Activated CD4-positive, alpha-beta T cell treated with anti-CD3 and anti-CD28 coated beads, Interleukin-10, Interleukin-2, amounts not matched to agents 100 ng/mL and 50 ng/mL, durations not matched to agents 16 hours and 8 hours (primary cell): ENCODE measurements at places on chromosomes 7 and 10.

DNA sequence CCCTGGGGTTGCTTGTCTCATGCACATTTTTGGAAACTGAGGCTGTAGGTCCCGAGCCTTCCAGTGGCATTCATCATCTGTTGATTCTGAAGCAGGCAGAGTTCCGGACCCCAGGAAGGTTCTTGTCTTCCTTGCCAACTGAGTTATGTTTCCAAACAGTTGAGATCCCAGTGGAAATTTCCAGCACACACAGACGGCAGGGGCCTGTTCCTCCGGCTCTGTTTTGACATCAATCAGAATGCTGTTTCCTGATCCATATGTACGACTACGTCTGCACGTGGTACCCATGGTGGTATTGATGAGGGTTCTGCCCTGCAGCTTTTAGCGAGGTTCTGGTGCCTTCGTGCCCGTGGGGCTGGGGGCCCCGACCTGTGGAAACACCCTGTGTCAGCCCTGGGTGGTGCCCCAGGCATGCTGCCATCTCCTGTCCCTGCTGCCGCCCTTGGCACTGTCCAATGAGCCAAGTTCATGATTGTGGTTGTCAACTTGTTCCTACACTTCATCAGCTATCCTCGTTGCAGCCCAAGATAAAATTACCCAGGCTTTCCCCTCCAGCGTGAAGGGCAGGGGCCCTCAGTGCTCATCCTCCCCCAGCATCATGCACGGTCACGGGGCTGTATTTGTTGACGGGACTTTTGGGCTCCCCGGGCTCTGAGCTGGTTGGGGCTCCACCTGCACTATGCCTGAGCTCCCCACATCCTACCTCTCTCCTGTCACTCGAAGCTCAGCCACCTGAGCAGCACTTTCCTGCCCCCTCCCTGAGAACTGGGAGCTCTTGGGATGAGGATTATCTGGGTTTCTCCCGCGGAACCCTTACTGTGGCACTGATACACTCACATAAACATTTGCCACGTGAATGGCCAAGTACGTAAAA is 7.8 kb upstream of the DPYSL4 start:
- DNase-seq = no peak

DNA sequence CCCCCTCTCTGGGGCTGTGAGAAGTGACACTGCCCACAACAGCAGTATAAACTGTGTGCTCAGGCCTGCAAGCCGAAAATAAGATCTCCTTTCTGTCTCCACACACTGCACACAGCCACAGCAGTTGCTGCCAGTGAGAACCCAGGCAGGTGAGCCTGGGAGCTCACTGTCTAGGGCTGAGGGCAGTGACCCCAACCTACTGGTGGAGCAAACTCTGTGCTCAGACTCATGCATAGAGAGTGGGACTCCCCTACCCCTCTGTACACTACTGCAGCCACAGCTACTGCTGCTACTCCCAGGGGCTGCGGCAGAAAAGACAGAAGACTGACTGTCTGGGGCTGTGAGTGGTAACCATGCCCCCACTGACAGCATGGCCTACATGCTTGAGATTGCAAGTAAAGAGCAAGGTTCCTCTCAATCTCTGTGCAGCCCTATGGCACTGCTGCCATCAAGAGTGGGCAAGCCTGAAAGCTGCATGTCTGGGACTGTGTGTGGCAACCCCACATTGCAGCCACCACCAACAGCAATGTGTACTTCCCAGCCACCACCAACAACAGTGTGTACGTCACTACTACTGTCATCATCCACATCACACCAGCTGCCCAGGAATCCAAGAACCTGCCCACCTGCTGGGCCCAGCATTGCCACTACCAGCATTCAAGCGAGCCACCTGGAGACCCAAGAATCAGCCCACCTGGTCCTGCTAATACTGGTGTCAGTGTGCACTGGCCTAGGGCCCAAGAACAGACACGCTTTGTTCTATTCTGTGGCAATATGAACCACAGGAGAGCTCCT is 226.1 kb downstream of the XPNPEP1 start:
- no peak for DNase-seq

DNA sequence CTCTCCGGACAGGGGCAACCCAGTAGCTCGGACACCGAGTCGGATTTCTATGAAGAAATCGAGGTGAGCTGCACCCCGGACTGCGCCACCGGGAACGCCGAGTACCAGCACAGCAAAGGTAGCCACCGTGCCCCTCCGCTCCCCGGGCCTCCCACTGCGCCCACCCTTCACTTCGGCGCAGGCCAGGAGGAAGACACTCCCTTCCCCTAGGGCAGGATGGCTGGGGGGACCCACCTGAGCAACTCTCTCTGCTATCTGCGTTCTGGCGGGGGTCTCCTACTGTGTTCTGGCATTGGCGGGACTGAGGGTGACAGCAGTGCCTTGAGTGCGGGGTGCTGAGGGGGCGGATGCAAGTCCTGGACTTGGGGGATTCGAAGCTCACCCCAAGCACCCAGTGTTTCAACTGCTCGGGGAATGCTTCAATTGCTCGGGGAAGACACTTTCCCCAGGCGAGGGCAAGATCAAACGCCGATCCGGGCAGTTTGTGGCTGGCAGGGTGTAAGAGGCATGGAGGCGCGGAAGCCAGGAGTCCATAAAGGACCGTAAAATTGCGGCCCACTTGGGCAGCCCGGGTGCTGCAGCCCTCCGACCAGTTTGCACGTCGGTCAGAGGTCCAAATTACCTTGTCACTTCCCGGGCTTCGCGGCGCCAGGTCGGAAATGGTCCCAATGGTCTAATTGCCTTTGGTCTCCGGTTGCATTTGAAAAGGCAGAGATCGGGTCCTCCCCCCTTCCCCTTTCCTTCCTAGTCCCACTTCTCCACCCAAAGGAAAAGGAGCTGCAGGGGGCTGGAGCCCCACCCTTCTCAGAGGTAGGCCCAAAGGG is 950 bp downstream of the EVX1 start:
- DNase-seq = no peak

DNA sequence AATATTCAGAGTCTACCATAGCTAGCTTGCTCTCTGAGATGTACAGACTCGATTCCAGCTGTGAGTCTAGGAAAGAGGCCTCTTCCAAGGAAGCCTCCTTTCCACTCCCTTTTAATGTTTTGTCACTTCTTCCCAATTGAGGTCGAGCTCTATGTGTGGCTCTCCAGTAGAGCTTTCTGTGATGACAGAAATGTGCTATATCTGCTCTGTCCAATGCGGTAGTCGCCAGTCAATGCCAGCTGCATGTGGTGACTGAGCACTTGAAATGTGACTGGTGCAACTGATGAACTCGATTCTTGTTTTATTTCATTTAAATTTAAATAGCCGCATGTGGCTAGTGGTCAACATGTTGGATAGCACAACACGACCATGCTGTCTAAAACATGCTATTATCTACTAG is 387.0 kb upstream of the NRP1 start:
- DNase-seq = no peak

DNA sequence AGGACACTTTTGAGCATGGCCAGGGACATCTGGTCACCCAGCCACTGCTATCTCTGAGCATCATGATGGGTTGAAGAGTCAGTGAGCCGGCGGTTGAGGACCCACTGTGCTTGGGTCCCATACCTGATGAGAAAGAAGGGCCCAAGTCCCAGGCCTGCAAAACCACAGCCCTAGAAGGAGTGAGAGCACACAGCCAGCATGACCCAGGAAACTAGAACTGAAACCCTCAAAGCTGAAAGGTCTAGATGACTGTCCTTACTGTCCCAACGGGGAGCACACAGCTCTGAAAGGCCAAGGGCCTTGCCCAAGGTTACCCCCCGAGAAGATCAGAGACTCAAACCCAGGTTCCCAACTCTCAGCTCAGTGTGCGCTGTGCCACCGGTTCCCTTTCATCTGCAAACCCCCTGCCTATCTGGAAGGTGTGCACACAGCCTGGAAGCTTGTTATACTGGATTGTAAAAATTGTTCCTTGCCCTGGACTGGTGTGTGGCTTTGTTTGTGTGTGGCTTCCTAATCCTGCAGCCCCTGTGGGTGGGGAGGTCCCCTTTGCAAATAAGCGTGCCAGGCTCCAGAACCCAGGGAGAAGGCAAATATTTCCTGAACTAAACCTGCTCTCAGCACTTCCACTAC is 22.6 kb upstream of the PSAP start:
- DNase-seq = no peak
